K562 (cell line): ENCODE measurements at places on chromosomes 6 and 20.

GRCh38 chr6:138719011-138719635 lies 54.4 kb upstream of the CCDC28A start:
- H3K4me1 ChIP-seq, result no peaks in the 10 kb centered on the region
- no peak overlapping the region for H3K27ac ChIP-seq
- DNase-seq, result no peak

GRCh38 chr20:8005033-8005432 lies 14.5 kb downstream of the TMX4 start:
- peaks cover 15% of the 10 kb centered on the region; the same call in 2 of the 3 replicates for H3K36me3 ChIP-seq
- DNase-seq, result no peak
- H3K4me3 ChIP-seq, result no peak overlapping the region
- no peaks in the 10 kb centered on the region for H3K27me3 ChIP-seq

- H3K4me3 ChIP-seq, result no peak within 1 kb of the TSS
- DNase-seq, result no peak
- no peaks in the 10 kb centered on the region for H3K36me3 ChIP-seq
- H3K4me1 ChIP-seq, result peaks cover 10% of the 10 kb centered on the region
- H3K27me3 ChIP-seq, result no peaks in the 10 kb centered on the region
These were observed at the start of gene FRK for GRCh38 chr6:116060572-116061283. Gene FRK, minus strand, starts transcription at chr6:116060891. Its CDS starts 580 bp downstream, at chr6:116060311.

DNA sequence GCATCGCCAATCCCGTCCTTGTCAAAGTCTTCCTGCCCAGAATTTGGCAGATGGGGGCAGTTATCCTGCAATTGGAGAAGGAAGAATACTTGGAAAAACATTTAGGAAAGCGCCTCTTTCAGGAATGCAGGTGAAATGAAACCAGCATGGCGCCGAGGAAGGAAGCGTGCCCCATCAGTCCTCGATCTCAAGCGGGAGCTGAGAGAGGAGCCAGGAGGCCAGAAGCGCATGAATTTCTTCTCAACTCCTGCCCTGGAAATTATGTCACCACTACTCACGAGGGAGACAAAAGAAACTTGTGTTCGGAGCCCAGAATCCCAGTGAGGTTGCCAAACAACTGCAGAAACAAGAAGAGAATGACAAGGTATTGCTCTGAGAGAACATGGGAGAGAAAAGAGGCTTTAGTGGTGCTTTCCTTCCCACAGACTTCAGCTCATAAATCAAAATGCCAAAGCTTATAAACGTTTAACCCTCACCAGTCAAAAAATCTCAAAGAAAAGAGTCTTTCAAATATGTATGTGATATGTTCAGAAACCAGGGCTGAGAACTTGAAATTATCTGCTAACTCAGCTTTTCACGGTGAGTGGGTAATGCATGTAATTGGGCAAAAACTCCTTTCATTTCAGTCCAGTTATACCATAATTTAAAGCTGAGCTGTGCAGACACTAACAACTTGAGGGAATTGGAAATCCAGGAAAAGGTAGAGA lies 23.9 kb downstream of the THBS2 start:
- H3K4me3 ChIP-seq, result no peak overlapping the region
- H3K27ac ChIP-seq, result no peak overlapping the region
- H3K36me3 ChIP-seq, result no peaks in the 10 kb centered on the region
- H3K27me3 ChIP-seq, result peaks cover 32% of the 10 kb centered on the region

DNA sequence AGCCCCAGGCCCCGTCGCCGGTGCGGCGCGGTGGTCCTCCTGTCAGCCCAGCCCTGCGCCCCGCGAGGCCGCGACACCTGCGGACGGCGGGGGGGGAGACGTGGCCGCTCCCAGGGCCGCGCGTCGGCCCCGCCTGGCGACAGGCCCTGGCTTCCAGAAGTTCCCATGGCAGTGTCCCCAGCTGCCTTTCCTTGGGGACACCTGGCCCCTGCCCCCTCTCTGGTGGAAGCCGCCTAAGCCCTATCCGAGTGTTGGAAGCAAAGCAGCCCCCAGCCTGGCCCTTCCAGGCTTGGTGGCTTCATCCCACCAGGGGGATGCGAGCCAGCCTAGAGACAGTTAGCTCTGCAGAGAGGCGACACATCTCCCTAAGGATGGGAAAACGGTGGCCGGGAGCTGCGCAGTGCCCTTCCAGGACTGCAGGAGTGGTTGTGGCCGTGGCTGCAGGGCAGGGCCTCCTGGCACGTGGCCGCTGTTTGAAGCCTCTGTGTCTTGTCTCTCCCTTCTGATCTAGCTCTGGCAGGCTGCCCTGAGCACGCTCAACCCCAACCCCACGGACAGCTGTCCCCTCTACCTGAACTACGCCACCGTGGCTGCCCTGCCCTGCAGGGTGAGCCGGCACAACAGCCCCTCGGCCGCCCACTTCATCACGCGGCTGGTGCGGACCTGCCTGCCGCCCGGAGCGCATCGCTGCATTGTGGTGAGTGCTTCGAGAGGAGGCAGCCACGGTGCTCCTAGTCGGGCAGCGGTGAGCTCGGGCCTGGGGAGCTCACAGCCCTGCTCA lies 816 bp downstream of the NPEPL1 start:
- no peak overlapping the region for H3K27ac ChIP-seq
- H3K36me3 ChIP-seq, result no peaks in the 10 kb centered on the region; the same call in 2 of the 3 replicates
- no peaks in the 10 kb centered on the region; the same call in 1 of the 2 replicates for H3K27me3 ChIP-seq

DNA sequence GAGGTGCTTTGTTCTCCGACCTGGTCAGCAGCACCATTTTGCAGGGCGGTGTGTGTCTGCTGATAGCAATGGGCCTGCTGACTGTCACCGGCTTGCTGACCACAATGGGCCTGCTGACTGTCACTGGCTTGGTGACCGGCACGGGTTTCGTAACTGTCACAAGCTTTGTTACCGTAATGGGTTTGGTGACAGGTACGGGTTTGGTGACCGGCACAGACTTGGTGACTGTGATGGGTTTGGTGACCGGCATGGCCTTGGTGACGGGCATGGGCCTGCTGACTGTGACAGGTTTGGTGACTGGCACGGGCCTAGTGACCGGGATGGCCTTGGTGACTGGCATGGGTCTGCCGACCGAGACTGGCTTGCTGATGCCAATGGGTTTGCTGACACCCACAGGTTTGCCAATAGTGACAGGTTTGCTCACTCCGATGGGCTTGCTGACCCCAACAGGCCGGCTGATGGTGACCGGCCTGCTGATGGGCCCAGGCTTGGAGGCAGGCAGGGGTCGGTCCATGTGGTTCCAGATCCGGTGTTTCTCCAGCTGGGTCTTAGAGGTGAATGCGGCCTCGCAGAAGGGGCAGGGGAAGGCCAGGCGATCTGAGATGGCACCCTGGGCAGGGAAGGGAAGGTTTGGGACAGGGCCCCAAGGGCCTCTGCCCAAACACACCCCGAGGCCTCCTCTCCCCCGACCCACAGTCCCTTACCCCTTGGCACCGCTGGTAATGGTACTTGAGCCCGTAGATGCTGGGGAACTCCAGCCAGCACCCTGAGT lies 3.4 kb downstream of the ZNF512B start:
- DNase-seq, result no peak
- peaks cover 51% of the 10 kb centered on the region for H3K4me1 ChIP-seq
- H3K4me3 ChIP-seq, result no peak overlapping the region
- no peak overlapping the region for H3K27ac ChIP-seq
- H3K27me3 ChIP-seq, result no peaks in the 10 kb centered on the region

DNA sequence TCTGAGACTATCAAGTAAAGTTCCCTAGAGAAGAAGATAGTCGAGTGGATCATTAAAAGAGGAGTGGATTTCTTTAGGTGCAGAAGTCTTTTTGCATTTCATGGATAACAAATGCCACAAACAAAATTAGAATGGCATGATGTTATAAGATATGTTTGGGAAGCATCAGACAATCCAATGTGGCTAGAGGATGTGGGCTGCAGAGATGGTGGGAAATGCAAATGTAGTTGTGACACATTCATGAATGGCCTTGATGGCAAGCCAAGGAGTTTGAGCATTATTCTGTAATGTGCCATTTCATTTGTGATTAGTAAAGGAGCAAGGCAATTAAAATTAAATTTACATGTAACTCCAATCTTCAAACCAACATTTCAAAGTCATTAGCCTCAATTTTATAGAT lies 211.9 kb downstream of the CENPW start:
- no peaks in the 10 kb centered on the region for H3K36me3 ChIP-seq
- H3K4me1 ChIP-seq, result no peaks in the 10 kb centered on the region
- no peaks in the 10 kb centered on the region for H3K27me3 ChIP-seq
- H3K4me3 ChIP-seq, result no peak overlapping the region

DNA sequence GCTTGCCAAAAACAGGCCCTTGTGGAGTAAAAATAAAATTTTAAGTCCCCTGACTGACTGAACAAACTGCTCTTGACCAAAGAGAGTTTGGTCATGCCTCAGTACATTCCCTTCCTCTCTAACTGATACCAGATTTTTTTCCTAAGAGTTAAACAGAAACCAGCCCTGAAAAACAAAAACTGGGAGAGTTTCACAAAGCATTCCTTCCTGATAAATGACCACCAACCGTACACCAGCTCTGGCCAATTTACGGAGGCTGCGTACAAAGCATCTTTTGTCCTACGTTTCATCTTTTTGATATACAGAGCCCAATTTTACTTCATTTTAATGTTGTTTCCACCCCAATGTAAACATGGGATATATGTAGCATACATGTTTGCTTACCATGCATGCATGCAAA lies 477.4 kb upstream of the HTR1E start:
- no peaks in the 10 kb centered on the region for H3K36me3 ChIP-seq
- no peak for DNase-seq
- no peak overlapping the region for H3K27ac ChIP-seq
- H3K4me3 ChIP-seq, result no peak overlapping the region
- no peaks in the 10 kb centered on the region for H3K27me3 ChIP-seq
- H3K4me1 ChIP-seq, result no peaks in the 10 kb centered on the region

- DNase-seq, result peak; percentile 27
- H3K27ac ChIP-seq, result no peak overlapping the region
- H3K4me1 ChIP-seq, result no peaks in the 10 kb centered on the region
- H3K4me3 ChIP-seq, result no peak overlapping the region
- H3K27me3 ChIP-seq, result no peaks in the 10 kb centered on the region
- H3K36me3 ChIP-seq, result no peaks in the 10 kb centered on the region
These were observed 437.6 kb downstream of the MAFB start for GRCh38 chr20:40251284-40251932.

- no peak for DNase-seq
- H3K4me1 ChIP-seq, result no peaks in the 10 kb centered on the region
- no peak overlapping the region for H3K4me3 ChIP-seq
- H3K27ac ChIP-seq, result no peak overlapping the region
These were observed 88.5 kb downstream of the KIZ start for GRCh38 chr20:21214431-21214830.

- no peak overlapping the region for H3K27ac ChIP-seq
- no peak overlapping the region for H3K4me3 ChIP-seq
- no peak for DNase-seq
- no peaks in the 10 kb centered on the region for H3K36me3 ChIP-seq
- H3K4me1 ChIP-seq, result no peaks in the 10 kb centered on the region
These were observed 636.0 kb downstream of the BCKDHB start for GRCh38 chr6:80742481-80742880.

- no peak overlapping the region for H3K4me3 ChIP-seq
- H3K27me3 ChIP-seq, result no peaks in the 10 kb centered on the region
- no peaks in the 10 kb centered on the region for H3K36me3 ChIP-seq
- no peaks in the 10 kb centered on the region for H3K4me1 ChIP-seq
These were observed 224.9 kb upstream of the OPRM1 start for GRCh38 chr6:153814136-153814535.

DNA sequence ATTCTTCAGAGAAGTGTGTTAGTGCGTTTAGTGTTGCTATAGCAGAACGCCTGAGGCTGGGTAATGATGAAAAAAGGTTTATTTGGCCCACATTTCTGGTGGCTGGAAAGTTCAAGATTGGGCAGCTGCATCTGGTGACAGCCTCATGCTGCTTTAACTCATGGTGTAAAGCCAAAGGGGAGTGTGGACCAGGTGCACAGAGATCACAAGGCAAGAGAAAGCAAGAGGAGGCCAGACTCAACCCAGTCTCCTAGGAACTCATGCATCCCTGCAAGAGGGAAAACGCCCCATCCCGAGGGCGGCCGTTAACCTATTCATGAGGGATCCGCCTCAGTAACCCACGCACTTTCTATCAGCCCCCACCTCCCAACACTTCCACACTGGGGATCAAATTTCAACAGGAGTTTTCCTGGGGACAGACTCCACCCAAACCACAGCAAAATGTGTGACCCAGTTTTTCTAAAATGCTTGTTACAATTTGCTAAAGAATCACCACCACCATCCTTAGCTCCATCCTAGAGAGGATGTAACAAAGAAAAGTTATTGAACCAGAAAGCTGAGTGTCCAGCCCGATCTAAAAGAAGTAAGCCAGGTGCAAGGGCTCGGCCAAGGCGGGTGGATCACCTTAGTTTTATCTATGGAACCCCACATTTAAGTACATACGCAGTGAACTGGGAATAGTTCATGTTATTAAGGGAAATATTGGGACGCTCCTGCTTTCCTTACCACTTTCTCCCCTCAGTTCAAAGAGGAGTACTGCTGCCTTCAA lies 164.8 kb downstream of the QKI start:
- no peak overlapping the region for H3K4me3 ChIP-seq
- H3K4me1 ChIP-seq, result peaks cover 6% of the 10 kb centered on the region
- peaks cover 18% of the 10 kb centered on the region; the same call in 2 of the 3 replicates for H3K36me3 ChIP-seq
- DNase-seq, result peak; percentile 70
- no peaks in the 10 kb centered on the region for H3K27me3 ChIP-seq

GRCh38 chr6:154721460-154721859 lies 11.8 kb upstream of the SCAF8 start:
- H3K4me1 ChIP-seq, result no peaks in the 10 kb centered on the region
- H3K27ac ChIP-seq, result no peak overlapping the region
- no peaks in the 10 kb centered on the region for H3K36me3 ChIP-seq
- no peaks in the 10 kb centered on the region for H3K27me3 ChIP-seq
- DNase-seq, result no peak

DNA sequence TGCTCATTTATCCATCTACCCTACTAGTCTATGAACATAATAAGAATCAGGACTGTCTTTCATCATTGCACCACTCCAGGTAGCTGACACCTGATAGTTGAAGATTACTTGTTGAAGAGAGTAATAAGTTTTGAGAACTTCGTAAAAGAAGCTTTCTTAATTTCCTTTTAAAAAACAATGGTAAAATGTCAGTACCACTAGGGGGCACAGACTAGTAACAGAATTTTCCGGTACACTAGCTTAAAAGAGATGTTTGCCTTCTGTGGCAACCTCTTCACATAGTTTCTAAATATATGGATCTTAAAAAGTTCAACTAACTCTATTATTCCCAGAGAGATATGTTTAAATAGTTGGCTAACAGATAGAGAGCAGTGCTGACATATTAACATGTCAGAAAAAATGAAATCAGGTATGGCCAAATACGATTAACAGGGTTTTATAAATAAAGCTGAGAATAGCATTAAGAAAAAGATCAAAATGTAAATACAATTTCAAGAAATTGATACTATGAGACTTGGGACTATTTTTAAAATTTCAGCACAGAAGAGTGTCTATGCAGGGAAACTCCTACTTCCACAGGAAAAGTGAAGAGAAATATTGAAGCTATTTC lies 5.4 kb upstream of the KCNQ5 start:
- H3K4me3 ChIP-seq, result no peak overlapping the region
- no peaks in the 10 kb centered on the region for H3K27me3 ChIP-seq
- no peak overlapping the region for H3K27ac ChIP-seq
- peaks cover 7% of the 10 kb centered on the region; the same call in 2 of the 3 replicates for H3K4me1 ChIP-seq

DNA sequence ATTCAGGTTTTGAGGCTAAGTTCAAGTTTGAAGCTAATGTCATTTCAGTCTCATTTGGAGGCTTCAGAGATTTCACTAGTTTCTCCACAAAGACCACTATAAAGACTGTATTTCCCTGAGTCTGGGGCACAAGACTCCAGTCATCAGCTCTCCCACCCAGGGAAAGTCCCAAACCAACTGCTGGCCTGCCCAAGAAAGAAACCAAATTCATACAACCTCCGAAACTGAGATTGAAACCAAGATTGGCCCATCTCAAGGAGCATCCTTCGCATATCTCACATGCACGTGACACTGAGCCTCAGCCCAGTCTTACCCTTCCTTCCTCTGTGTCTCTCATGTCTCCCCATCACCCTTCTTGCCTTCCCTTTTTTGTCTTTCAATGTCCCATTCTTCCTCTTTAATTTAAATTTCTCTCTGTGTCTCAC lies 3.5 kb upstream of the LTA start:
- no peaks in the 10 kb centered on the region for H3K36me3 ChIP-seq
- no peak overlapping the region for H3K27ac ChIP-seq
- H3K4me1 ChIP-seq, result peaks cover 5% of the 10 kb centered on the region; the same call in 2 of the 3 replicates
- DNase-seq, result no peak
- H3K27me3 ChIP-seq, result no peaks in the 10 kb centered on the region
